ENCODE measurements at places on chromosomes 7 and 10.

DNA sequence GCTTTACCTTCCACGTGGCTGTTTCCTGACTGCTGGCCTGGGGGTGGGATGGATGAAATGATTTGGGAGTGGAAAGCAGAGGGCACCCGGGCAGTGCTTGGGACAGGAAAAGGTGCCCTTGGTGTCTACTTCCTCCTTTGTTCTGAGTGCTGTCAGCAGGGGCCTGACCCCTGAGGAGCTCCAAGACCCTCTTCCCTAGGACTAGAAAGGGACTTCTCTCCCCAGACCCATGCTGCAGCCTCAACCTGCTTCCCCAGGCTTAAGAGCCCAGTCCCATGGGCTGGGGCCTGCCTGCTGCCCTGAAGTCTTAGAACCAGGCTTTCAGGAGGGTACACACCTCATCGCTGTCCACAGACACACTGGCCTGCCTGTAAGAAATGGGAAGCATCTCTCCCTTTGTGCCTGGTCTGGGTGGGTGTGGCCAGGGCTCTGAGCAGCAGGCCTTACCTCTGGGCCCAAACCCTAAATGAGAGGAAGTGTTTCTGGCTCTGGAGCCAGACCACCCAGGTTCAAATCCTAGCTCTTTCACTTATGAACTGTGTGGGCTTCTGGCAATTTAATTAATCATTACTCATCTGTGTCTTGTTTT, 12.9 kb downstream of the CDH23 start:
- no peak for DNase-seq

DNA sequence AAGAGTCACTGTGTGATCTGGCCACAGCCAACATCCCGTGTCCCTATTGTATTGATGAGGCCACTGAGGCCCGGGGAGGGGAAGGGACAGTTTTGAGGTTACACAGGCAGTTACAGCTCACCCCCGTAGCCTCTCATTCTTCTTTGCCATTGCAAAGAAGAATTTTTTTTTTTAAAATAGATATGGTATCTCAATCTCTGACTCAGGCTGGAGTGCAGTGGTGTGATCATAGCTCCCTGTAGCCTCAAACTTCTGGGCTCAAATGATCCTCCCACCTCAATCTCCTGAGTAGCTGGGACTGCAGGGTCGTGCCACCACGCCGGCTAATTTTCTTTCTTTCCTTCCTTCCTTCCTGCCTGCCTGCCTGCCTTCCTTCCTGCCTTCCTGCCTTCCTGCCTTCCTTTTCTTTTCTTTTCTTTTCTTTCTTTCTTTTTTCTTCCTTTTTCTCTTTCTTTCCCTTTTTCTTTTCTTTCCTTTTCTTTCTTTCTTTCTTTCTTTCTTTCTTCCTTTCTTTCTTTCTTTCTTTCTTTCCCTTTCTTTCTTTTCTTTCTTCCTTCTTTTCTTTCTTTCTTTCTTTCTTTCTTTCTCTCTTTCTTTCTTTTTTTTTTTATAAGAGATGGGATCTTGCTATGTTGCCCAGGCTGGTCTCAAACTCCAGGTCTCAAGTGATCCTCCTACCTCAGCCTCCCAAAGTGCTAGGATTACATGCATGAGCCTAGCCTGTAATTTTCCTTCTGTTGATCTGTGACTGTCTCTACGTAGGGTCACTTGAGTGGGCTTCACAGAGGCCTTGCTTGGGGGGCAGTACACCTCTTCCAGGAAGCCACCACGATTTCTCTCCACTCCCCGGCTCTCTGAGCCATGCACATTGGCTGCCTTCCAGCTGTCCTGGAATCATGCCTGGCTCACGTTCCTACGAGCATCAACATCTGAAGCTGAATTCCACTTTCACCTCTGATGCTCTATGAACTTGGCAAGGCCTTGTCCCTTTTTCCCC, 31.3 kb downstream of the TMEM270 start:
- DNase-seq = no peak

DNA sequence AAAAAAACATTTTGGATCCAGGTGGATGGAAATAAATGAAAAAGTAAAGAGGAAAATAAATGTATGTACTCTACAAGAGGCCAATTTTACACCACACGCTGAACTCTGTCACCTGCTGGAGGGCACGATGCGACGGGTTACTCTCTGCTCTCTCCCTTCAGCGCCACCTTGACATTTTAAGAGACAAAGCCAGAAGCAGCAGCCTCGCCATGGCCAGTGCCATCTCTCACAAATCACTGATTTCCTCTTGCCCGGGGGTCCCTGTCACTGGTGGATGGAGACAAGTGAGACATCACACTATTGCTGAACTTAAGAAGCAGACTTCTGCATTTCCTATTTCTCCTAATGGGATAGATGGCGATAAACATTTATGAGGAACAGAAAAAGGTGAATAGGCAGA, 190.0 kb downstream of the ZMYND11 start:
- no peak for DNase-seq

GRCh38 chr10:27783660-27784059, 38.0 kb upstream of the MKX start:
- no peak for DNase-seq

- no peak for DNase-seq
Observed at GRCh38 chr10:103616705-103617601, 123.4 kb downstream of the NEURL1 start.

DNA sequence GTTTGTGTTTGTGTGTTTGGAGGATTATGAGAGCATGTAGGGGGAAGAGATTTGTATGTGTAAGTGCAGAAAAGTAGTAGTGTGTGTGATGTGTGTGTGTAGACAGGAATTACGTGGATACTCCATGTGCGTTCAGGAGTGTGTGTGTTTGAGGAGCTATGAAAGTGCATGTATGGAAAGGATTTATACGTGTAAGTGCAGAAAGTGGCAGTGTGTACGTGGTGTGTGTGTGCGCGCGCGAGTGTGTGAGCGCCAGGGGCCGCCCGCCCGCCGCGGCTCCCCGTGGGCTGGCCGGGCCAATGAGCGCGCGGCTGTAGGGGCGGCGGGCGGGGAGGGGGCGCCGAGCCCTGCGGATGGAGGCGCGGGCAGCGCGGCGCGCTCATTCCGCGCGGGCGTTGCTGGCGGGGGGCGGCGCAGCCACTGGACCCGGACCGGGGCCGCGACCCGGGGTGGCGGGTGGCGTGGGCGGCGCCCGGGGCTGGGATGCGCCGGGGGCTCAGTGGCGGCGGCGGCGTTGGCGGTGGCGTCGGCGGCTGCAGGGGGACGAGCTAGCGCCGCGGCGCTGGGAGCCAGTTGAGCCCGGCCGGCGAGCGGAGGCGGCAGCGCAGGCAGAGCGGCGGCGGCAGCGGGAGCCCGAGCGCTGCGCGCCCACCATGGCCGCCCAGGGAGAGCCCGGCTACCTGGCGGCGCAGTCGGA, at the start of gene BICC1:
TSS of gene BICC1 (plus strand) at position 382 of the 697 bp plus-strand sequence. CDS start at position 654, 272 bp downstream.
- DNase-seq = no peak

GRCh38 chr7:77184990-77185389, 14.6 kb downstream of the FGL2 start:
- DNase-seq = no peak

DNA sequence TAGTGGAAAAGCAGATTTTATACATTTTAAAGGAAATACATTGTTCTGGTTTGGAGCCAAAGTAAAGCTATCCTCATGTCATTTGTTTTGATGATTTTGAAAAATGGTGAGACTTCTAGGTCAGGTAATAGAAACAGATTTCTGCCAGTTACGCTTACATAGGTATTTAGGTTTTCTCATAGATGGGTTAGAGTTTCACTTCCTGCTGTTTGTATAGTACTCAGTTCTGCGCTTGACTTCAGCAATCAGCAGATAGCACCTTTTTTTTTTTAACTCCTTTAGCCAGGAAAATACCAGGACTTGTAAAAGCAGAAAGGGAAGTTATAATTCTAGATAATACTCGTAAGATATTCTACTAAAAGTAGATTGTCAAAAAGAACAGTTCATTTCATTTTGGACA, 209.8 kb upstream of the POM121L12 start:
- DNase-seq = no peak

GRCh38 chr10:43226851-43227845, 39.7 kb downstream of the RASGEF1A start:
- DNase-seq = no peak

DNA sequence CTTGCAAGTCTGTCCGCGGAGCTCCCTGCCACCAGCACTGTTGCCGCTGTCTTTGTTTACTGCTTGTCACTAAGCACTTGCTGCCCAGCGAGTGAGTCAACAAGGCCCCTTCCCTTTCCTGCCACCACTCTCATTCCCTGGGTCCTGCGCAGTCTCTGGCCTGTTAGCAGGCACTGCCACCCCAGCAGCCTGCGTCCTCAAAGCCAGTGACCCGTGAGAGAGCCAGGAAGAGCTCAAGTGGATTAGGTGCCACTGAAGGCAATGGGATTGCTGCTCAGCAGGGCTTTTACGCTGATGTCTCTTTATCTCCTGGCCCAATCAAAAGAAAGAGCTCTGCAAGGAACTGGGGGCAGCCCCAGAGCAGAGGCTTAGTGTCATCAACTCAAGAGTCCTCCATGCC, at the start of gene FRMPD2:
TSS of gene FRMPD2 (minus strand) at position 61 of the 400 bp plus-strand sequence. CDS start 129 bp downstream, outside the sequence.
- no peak for DNase-seq

DNA sequence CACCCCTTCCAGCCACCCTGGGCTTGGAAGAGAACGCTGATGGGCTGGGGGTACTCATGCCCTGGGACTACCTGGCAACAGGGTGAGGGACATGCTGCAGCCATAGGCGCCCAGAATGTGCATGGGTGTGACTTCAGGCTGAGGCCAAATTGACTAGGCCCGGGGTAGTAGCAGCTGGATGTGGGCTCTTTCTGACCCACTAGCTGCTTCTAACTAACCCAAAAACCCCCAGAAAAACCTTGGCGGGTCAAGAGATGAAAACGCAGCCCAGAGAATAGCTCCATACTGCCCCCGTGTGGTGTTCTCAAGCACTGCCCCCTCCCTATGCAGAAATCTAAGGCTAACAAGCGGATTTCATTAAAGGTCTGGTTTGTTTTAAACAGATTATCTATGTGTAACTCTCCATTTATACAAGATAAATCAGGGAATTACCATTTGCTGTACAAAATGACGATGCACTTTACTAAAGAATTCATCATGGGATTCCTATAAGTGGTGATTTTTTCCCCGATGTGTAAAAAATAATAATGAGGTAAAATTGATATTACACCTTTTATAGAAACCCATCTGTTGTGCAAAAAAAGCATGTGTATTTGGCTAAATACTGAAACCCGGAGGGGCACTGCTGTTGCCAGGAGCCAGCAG, 4.2 kb downstream of the SMARCD3 start:
- no peak for DNase-seq

DNA sequence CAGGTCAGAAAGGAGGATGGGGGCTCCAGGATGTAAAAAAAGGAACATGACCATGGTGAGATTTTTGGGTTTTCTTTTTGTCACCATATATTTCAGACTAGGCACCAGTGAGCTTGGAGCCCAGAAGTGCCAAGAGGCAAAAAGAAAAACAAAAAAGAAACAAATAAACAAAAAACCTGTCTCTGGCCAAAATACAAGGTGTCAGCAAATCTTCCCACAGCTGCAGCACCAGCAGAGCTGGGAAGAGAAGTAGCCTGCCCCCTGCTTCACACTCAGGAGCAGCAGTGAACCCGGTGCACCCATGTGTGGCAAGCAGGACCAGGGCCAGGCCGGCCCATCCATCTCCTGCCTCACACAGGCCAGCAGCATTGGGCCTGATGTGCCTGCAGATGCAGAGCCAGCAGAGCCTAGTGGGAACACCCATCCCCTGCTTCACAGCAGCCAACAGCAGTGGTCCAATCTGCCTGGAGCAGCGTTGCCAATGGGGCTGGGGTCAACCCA, 34.7 kb upstream of the C10orf71 start:
- no peak for DNase-seq

DNA sequence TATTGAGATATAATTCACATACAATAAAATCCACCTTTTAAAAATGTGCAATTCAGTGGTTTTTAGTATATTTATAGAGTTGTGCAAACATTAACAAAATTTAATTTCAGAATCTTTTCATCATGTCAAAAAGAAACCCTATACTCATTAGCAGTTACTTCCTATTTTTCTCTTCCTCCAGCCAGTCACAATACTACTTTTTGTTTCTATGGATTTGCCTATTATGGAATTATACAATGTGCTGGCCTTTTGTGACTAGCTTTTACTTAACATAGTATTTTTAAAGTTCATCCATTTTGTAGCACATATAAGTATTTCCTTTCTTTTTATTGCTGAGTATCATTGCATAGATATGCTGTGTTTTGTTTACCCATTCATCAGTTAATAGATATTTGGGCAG, 199.9 kb upstream of the IMMP2L start:
- no peak for DNase-seq

DNA sequence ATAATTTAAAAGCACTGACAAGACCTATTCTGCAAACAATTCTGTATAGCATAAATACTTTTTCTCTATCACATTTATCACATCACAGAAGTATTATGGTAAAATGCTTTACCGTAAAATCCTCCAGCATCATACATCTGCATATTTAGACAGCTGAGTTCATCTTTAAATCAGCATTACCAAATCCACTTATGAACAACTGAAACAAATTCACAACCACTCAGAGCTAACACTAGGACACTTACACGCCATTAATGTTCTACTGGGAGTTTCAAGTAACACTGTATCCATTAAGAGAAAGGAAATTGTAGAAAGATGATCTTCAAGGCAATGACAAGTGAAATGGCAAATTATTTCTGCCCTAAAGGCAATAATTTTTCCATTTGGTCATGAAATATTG, 105.7 kb upstream of the DKK1 start:
- no peak for DNase-seq

All from T-helper 1 cell (primary cell).